ENCODE measurements at places on chromosomes 5 and 9. TPM values are rescaled to one million over a fixed set of nuclear protein-coding genes. Genes with fewer than 3 reads are reported as not detected.

- peaks cover 12% of the 10 kb centered on the region for H3K4me1 ChIP-seq
- H3K27ac ChIP-seq = peak overlapping the region; percentile 30
- H3K36me3 ChIP-seq = no peaks in the 10 kb centered on the region
- no peaks in the 10 kb centered on the region for H3K27me3 ChIP-seq
Measured at GRCh38 chr5:180976518-180976917, 12.1 kb upstream of the BTNL3 start.

The TLR4 gene
- not detected for total RNA-seq

GRCh38 chr5:179731791-179732411 is 721 bp upstream of the MAML1 start:
- peaks cover 56% of the 10 kb centered on the region for H3K36me3 ChIP-seq
- H3K4me3 ChIP-seq = peak overlapping the region; percentile 97
- peak overlapping the region; percentile 94 for H3K27ac ChIP-seq
- peaks cover 37% of the 10 kb centered on the region for H3K4me1 ChIP-seq
- peak; percentile 33 for DNase-seq

The KIF12 gene
- not detected for total RNA-seq

The SPEF2 gene
- total RNA-seq = 9.9 TPM

Data from activated CD8-positive, alpha-beta T cell treated with anti-CD3 and anti-CD28 coated beads for 36 hours (primary cell).